ENCODE measurements at places on chromosomes 6 and 20.

DNA sequence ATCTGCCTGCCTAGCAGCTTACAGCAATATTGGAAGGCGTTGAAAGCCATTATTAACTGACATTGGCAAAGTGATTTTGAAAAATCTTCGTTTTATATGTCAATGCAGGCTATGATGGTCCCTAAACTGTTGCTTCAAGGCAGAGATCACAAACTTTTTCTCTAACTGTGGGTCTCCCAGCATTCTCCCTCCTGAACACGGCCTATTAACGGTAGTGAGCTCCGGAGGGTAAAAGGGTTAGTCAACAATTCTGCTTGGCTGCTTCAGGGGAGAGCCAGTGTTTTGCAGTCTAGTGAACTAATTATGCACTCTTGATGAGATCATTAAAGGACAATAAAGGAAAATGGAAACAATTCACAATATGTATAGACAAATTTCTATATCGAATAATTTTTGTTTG lies 261.8 kb upstream of the QKI start:
- no peak for DNase-seq

- peak; percentile 52 for DNase-seq
Measured at GRCh38 chr6:155523821-155524651, 68.4 kb upstream of the NOX3 start.

DNA sequence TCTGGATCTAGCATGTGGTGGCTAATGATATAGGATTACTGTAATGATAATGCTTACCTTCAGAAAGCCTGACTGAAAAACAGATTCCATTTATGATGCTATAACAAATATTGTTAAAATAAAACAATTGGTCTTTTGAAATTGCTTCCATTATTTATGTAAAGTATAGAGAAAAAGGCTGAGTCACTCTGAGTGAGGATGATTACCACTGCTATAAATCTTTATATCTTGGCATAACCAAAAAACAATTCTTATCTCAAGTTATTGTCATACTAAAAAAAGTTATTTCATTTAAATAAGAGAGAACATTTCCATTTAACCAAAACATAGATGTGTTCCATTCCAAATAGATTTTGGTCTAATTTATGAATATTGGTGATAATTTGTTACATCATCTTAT lies 53.0 kb upstream of the DST start:
- DNase-seq = no peak

DNA sequence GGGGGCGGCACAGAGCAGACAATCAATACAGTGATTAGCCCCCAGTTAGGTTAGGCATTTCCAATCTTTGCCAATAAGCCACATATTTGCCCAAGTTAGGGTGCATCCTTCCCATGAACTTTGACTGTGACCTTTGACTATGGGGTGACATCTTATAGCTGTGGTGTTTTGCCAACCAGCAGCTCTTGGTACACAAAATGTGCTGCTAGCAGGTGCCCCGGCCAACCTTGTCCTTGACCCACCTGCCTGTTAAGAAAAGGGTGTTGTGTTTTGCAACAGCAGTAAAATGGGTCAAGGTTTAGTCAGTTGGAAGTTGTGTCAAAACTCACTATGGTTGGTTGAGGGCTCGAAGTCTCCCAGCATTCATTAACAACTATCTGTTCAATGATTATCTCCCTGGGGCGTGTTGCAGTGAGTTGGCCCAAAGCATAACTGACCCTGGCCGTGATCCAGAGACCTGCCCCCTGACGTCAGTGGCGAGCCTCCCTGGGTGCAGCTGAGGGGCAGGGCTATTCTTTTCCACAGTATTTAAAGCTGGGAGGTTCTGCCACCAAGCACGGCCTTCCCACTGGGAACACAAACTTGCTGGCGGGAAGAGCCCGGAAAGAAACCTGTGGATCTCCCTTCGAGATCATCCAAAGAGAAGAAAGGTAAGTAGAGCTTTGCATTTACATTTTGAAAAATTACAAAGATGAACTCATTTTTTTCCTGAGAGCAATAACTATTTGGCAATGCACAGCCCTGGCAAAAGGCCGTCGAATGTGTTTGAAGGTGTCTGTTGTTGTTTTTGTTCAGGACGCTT lies at the start of gene PCK1:
PCK1 (plus strand) TSS at position 557 of the 802 bp plus-strand sequence. CDS start 302 bp downstream, outside the sequence.
- no peak for DNase-seq

DNA sequence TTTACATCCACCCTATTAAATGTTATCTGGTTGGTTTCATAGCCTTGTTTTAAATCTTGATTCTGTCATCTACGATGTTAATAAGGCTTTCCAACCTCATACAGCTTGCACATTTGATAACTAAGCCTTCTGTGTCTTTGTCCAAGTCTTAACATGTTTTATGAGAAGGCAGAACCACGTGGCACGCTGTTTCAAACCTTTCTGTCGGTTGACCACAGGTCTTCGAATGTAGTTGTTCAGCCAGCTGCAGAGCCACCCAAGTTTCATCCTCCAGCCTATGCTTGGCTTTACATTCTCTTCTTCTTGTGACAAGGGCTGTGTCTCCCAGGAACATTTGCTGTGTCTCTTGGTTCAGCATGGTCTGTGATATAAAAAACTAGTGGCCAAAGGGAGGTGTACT lies 15.7 kb upstream of the SGK2 start:
- DNase-seq = no peak
